Skeletal muscle tissue (tissue), 5 donors: ENCODE measurements at places on chromosomes 2 and 18. TPM values are rescaled to one million over a fixed set of nuclear protein-coding genes. Genes with fewer than 3 reads are reported as not detected.

The ITGB6 gene
- total RNA-seq: 17.2 TPM

The TOGARAM2 gene
- 0.52 TPM for total RNA-seq

The SCN7A gene
- total RNA-seq: 50.6 TPM

The PROKR1 gene
- 0.52 TPM for total RNA-seq

The IL36G gene
- not detected for total RNA-seq

The RBKS gene
- 2.1 TPM for total RNA-seq

The CLEC4F gene
- total RNA-seq: not detected

The AQP12A gene
- total RNA-seq: not detected

The CHAC2 gene
- total RNA-seq: 1.6 TPM

The EVX2 gene
- under 0.01 TPM for total RNA-seq
